GM19239 (cell line): ENCODE measurements at places on chromosomes 13 and 19.

DNA sequence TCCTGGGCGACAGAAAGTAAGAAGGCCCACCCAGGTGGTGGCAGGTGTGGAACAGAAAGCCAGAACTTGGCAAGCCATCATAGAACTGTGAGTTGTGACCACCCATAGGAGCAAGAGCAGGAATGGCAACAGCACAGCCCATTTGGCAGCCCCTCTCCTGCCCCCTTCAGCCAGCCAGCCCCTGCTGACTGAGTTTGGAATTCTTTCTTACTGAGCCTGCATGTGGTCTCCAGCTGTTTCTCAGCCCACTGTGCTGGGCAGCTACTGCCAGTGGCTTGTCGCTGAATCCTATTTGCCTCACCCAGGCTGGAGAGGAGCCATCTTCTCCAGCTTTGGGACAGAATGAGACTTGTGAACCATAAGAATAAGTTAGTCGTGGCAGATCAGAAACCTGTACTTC is 28.3 kb downstream of the CNMD start:
- DNase-seq = no peak

GRCh38 chr13:24264976-24265375 is 44.4 kb upstream of the C1QTNF9 start:
- no peak for DNase-seq

GRCh38 chr19:39038098-39038497 is 5.7 kb upstream of the FBXO27 start:
- no peak for DNase-seq

DNA sequence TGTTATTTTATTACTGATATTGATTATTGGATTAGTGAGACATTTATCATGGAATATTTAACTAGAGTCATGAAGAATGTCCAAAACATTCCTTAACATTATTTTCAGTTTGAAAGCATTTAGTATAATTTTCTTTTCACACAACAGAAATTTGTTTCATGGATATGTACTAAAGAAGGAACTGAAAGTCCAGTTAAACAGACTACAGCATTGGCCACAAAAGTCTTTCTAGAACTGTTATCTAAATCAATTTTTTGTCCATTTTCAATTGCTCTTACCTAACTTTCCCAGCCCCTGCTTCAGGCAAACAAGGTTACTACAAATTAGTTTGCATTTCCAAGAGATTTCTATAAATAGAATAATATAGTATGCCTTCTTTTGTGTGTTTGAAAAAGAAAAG is 1018.0 kb upstream of the PCDH20 start:
- no peak for DNase-seq

DNA sequence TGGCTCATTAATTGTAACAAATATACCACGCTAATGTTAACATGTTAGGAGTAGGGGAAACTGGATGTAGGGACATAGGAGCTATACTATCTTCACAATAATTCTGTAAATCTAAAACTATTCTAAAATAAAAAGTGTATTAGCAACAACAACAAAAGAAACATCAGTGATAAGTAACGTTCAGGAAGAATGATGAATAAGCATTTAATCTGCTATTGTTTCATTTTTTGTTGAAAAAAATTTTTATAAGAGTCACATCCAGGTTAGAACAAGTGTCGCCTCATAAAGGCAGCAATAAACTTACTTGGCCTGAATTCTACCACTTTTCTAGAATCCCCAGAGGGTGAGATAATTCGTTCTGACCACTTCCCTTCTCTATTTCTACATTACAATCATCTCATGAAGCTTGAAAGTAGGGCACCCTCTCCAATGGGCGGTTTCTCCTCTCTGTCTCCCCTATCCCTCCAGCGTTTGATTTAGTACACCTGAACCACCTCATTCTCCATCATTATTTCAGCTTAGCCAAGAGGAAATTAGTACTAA is 253.1 kb upstream of the IPO5 start:
- no peak for DNase-seq

DNA sequence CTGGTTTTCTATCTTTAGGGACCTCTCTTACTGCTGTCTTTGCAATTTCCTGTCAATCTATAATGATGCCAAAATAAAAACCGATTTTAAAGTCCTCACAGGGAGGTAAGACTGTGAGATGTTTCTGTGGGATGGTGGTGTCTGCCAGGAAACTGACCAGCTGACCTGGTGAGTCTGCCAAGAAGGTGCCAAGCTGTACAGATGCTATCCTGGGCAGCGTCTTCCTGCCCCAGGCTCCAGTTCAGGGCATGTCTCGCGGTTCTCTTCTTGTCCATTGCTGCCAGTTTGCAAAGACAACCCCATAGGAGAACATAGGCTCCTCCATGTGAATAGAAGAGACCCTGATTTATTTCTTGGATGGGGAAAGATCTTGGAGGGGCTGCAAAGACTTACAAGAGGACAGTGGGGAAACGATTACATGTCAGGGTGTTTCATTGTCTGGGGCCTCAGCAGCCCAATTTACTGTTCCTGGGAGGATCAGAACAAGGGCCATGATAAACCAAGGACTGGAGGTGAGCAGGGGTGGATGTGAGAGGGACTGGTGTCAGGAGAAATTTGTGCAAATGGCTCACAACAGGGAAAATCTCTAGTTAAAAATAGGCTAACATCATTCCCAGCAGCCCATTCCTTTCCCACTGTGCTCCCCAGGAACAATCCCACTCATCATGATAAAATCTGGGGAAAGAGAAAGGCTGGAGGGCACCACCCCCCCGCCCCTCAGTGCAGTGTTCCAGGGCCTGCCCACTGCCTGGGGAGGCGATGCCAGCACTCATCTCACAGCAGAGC is 42.7 kb upstream of the VSTM2B start:
- no peak for DNase-seq

- DNase-seq = no peak
Measured at GRCh38 chr19:43552616-43553015, 19.6 kb downstream of the ZNF575 start.

GRCh38 chr13:25581351-25581750 is 209.6 kb downstream of the ATP8A2 start:
- DNase-seq = no peak

DNA sequence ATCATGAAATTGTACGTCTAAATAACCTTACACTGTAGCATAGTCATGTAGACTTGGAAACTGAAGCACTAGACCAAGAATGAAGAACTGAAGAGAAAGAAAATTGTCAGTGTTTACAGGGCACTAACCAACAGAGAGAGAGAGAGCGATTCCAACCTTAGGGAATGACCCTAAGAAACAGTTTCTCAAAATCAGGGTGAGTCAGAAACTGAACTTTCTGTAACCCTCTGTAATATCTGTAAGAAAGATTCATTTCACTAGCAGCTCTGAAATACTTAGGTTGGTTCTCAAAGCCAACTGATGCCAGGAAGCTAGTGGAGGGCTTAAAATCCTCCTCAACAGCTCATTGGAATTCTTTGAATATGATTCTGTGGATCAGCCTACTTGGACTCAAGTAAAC is 936.9 kb downstream of the EFNB2 start:
- DNase-seq = no peak

DNA sequence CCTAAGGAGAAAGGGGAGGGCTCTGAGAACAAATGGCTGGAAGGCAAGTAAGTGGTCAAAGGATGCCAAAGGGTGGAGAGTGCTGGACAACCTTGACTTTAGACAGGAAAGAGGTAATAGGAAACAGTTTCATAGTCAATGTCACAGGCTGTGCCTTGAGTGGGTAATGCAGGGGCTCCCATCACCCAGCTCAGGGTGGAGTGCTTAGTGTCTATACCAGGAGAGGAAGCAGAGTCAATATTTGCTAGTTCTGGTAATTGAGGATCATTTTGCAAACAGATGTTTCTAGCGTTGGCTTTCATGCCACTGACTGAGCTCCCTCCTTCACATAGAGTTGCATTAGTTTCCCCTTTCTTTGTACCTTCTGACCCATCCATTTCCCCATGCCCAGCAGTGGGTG is 64.6 kb upstream of the KL start:
- no peak for DNase-seq

DNA sequence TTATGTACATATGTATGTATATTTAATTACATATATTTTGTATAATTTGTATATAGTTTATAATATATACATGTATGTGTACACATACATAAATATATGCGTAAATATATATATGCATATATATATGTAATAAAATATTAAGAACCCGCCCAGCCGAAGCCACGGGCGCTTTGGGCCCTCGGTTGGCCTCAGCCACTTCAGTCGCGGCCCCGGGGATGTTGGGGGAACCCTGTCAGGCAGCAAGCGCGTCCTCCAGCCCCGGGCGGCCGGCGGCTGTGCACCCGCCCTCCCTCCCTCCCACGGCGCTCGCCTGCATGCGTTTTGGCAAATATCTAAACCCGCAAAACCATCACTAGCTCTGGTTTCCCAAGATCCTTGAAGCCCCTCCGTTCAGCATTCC is 7.9 kb upstream of the ZNF606 start:
- no peak for DNase-seq

GRCh38 chr13:73693215-73693614 is 441.0 kb downstream of the KLF12 start:
- no peak for DNase-seq

- DNase-seq = peak; percentile 78
Measured at GRCh38 chr19:7917267-7918061, 2.7 kb upstream of the SNAPC2 start.

DNA sequence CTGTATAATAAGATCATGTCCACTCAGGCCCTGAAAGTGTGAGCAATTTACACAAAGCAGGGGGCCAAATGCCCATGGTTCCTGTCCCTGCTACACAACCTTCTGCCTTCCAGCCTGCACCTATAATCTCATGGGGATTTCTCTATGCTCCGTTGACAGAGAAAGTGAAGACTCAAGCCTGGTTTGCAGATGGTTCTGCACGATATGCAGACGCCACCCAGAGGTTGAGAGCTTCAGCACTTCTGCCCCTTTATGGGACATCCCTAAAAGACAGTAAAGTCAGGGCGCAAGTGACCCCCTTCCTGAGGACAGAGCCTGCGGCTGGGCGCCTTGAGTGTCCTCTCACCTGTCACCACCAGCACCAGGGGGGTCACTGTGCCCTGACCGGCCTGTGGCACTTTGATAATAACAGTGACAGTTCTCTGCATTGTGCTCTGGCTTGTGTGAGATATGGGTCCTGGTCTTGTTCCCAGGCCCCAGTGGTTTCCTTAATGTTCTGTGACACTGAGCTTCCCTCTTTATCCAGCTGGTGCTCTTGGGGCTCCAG is 15.1 kb downstream of the LILRA5 start:
- no peak for DNase-seq

GRCh38 chr13:64928696-64929499 is 2301.2 kb downstream of the PCDH9 start:
- DNase-seq = no peak

GRCh38 chr19:45968626-45969025 is 5.0 kb downstream of the NOVA2 start:
- DNase-seq = no peak

DNA sequence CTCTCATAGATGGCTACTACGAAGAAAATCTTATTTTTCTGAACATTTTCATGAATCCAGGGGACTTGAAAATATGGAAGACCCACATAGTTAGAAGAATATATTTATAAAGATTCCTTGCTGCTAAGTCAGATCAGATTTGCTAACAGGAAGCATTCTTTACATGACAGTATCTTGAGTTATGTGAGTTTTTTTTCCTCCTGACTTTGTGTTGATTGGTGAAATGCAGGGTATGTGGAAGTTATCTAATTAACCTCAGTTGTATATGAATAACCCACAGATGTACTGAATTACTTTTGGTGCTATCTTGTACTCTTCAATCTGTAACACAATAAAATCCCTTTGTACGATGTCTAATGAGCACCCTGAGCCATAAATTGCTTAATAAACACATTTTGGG is 53.8 kb downstream of the ESD start:
- no peak for DNase-seq

GRCh38 chr13:113816946-113817859 is 46.7 kb downstream of the GAS6 start:
- peak; percentile 91 for DNase-seq

DNA sequence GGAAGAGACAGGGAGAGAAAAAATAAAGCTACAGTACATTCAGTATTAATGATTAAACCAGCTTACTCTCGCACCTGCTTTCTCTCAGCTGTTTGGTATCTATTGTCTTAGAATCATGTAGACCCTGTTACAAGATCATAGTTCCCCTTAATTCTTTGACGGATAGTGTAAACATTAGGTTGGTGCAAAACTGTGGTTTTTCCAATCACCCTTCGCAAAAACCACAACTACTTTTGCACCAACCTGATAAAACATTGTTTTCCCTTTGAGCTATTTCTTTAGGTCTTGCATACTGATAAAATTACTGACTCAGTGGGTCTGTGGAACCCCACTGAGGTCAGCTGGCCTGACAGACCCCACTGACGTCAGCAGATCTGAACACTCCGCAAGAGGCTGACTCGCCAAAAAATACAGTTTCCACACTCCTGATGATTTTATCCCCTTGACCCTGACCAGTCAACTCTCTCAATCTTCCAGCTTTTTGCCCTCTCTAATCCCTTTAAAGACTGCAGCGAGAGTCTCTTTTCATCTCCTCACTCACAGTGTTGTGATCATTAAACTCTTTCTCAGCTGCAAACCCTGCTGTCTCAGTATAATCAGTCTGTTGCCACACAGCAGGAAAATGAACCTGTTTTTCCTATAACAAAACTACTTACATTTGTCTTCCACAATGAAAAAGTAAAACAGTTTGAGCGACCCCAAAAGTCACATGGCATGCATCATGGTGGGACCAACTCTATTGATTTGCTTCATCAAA is 123.9 kb downstream of the SLITRK6 start:
- no peak for DNase-seq

GRCh38 chr19:16064209-16064889 is 11.9 kb upstream of the TPM4 start:
- no peak for DNase-seq

DNA sequence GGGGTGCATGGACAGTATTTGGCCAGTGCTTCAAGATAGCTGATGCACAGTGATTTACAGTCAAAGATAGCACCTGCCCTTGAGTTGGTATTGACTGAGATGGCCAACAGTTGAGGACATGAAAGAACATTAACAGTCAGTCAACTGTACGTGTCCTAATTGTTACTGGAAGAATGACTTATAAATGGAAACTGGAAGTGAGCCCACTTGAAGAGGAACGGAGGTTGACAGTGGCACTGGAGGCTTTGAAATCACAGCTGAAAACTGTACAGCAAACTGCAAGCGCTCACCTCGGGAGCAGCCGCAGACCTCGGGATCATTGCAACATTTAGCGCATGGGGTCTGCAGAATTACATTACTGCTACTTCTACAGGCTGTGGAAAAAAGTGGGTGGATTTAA is 77.1 kb downstream of the GGACT start:
- DNase-seq = no peak

GRCh38 chr19:19078801-19079200 is 15.0 kb downstream of the SLC25A42 start:
- no peak for DNase-seq

DNA sequence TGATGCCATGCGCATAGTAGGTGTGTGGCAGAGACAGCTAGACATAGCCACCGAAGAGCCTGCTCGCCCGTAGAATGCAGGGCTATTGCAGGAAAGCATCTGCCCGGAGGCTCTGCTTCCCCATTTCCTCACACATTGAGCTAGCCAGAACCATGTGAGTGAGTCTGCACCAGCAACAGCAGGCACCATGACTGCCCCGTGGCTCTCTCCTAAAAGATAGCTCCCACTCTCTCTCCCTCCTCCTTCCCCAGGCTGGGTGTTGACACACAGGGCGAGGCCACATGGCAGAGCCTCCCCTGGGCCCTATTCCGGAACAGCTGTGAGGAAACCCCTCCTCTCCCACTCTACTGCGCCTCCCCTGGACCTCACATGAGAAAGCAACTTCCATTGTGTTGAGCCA is 52.3 kb upstream of the ATP12A start:
- no peak for DNase-seq
